Subcutaneous preadipocyte (primary cell): ENCODE measurements at places on chromosomes 7 and 10. TPM values are rescaled to one million over a fixed set of nuclear protein-coding genes. Genes with fewer than 3 reads are reported as not detected.

Gene SPDYE5
- total RNA-seq, result not detected in 2 replicates

Gene SEMA3C
- 118 and 191 TPM in 2 replicates for total RNA-seq

Gene BTBD16
- total RNA-seq, result not detected in 2 replicates

Gene PTPN12
- 40.1 and 51.6 TPM in 2 replicates for total RNA-seq

Gene TRPV5
- total RNA-seq, result not detected in 2 replicates

Gene CYP2C19
- not detected in 2 replicates for total RNA-seq

Gene LRRTM3
- not detected in 2 replicates for total RNA-seq

Gene ZNF503
- 13.5 and 17.3 TPM in 2 replicates for total RNA-seq

Gene GRM8
- not detected in 2 replicates for total RNA-seq

Gene SHOC2
- 33.4 and 36.0 TPM in 2 replicates for total RNA-seq

Gene SNCG
- total RNA-seq, result 9.2 and 18.7 TPM in 2 replicates

Gene GRID1
- 0.37 TPM in 1 of 2 replicates, not detected in the other for total RNA-seq

Gene OIT3
- total RNA-seq, result 0.20 TPM in 1 of 2 replicates, not detected in the other

Gene AOC1
- not detected in 2 replicates for total RNA-seq

Gene LRRC18
- not detected in 2 replicates for total RNA-seq

Gene ANKRD61
- not detected in 2 replicates for total RNA-seq

Gene MKI67
- total RNA-seq, result 27.2 and 43.2 TPM in 2 replicates

Gene MBL2
- not detected in 2 replicates for total RNA-seq

Gene SPDYE2
- not detected in 2 replicates for total RNA-seq

Gene WIPF3
- total RNA-seq, result not detected in 2 replicates
